Stimulated activated CD4-positive, alpha-beta T cell treated with anti-CD3 and anti-CD28 coated beads, TNF-alpha, amount 100 ng/mL, for 48 hours (primary cell): ENCODE measurements at places on chromosomes 1 and 21.

DNA sequence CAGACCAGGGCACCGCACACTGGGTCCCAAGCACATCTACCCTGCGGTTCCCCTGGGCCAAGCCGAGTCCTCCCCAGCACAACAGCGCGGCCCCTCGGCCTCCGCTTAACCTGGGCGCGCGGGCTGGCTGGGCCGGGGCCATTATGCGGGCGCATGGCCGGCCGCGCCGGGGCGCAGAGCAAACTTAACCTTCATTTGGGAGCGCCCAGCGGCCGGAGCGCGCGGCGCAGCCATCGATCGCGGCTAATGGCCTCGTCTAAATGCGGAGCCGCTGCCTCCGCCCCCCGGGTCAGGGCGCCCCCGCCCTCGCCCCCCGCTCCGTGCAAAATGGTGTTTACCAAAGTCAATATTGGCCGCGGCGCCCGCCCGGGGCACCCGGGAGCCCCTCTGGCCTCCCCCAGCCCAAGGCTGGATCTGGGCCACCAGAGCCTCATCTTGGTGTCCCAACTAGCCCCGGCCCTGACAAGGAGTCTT is 272.1 kb downstream of the TRABD2B start:
- DNase-seq: no peak

DNA sequence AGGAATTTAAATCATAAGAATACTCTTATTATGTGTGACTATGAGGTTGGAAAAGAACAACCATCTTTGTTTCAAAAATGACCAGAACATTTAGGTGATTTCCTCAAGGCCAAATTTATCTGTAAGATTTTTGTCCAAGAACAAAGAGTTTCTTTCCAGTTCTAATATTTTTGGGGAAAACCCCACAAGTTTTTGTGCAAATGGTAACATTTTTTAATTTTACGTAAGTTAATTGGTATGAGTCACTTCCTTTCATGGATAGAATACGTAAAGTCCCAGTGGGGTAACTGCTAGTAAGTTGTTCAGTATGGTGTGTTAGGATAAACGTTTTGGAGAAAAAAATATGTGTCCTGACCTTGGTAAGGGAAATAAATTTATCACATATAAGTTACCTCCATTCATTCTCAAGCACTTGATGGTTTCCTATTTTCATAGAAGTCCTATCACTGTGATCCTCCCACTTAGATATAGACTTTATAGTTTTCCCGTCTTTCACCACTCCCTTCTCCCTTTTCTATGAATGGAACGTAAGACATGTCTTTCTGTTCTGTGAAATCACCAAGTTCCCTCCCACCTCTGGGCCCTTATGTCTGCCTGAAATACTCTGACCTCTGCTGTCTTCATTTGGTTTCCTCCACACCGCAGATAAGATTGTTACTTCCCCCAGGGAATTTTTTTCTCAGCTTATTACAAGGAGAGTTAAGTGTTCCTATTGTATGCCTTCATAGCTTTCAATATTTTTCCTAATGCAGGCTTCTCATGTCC is 34.9 kb upstream of the TSNAX start:
- no peak for DNase-seq

DNA sequence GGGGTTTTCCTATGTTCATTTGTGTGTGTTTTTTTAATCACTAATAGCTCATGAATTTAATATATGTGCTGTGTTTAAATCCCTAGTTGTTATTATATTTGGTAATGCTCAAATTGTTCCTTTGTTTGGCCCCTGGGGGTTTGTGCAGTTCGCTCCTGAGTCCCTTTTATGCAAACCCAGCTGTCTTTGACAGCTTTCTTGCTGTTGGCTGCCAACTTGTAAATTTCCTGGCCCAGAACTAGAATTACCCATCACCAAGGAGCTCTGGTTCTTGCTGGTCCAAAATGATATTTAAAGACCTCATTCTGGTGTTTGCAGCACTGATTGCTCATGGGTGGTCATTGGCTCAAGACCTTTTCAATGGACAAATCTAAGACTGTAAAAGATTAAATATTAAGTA is 39.6 kb upstream of the PGBD5 start:
- DNase-seq: no peak

GRCh38 chr1:22526098-22526497 is 37.2 kb upstream of the EPHA8 start:
- no peak for DNase-seq

- no peak for DNase-seq
Observed at GRCh38 chr1:116855773-116856201, 53.9 kb upstream of the PTGFRN start.

- DNase-seq: no peak
Observed at GRCh38 chr1:198669023-198669698, 30.3 kb downstream of the PTPRC start.

- DNase-seq: no peak
Observed at GRCh38 chr1:207811319-207811718, 59.5 kb downstream of the CD46 start.

DNA sequence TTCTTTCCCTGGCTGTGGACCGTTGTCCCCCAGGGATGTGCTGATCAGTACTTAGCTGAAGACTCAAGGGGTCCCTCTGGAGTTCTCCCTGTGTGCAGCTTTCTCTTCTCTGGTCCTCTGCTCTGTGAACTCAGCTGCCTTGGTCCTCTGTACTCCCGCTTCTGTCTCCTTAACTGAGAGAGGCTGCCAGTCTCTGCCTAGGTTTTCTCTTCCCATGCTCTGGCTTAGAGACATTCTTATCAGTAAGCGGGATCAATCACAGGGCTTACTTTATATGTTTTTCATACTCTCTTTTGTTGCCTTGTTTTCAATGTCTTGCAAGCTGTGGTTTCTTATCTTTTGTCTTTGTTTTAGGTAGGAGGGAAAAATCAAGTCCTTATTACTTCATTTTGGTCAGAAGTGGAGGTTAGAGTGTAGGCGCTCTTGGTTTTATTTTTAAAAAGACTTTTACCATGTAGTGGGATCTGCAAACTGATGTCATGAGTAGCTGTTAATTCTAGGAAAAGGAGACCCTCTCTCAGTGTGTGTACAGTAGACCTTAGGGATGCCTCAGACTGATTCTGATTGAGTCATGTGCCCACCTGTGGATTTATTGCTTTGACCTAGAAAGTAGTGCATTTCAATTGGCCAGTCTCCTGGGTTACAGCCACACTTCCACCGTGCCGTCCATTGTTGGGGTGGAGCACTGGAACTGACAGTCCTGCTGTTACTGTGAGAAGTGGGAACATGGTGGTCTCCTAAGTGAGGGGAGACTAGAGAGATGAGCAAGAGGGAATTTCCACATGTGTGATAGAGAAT is 46.6 kb downstream of the TTC3 start:
- no peak for DNase-seq

DNA sequence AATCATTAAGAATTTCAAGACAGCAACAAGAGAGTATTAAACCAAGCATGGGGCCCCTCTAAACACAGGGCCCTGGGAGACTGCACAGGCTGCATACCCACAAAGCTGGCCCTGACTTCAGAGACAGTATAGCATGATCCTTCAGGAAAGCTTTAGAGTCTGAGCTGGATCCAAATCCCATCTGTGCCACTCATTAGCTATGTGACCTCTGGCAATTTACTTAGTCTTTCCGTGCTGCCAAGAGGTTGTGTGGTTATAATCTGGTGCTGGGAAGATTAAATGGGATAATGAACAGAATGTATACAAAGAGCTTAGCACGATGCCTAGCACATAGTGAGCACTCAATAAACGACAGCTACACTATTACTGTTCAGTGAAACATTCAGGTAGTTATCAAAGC is 4.0 kb downstream of the PHC2 start:
- no peak for DNase-seq

DNA sequence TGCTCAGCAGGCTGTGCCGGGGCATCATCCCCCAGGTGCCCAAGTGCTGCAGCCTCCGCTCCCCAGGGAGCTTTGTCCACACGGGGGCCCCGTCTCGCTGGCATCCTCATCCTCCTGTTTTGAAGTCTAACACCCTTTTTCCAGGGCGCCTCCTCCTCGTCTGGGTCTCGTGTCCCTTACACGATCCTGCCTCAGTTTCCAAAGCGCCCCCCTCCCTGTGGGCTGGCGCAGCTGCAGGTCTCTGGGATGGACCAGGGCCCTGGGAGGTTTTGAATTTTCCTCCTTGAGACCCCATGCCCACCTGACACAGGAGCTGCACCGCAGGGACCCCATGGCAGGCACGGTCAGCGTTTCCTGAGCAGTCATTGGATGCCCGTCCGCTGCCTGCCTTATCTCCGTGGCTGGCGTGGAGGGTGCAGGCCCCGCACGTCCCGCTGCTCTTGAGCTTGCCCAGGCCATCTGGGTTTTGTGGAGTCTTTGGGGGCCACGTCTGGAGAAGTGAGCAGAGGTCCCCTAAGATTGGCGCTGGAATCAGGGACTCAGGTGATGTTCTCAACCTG is 37.4 kb upstream of the DIP2A start:
- DNase-seq: no peak

- DNase-seq: no peak
Observed at GRCh38 chr1:119891386-119891785, 4.9 kb downstream of the ADAM30 start.

DNA sequence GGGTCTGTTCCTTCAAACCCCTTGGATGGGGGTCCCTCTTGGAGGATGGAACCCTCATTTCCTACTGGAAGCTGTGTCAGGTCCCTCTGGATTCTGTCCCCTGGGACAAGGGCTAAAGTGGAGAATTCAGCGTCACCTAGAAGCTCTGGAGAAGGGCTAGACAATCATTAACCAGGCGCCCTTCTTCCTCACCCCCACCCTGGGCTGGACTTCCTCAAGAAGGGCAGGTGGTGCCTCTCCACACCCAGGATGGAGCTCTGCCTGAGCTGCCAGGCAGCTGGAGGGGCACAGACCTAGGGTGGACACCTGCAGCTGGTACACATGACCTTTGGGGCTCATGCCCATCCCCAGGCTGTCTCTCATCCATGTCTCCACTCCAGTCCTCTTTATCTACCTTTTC is 3.6 kb downstream of the CELF3 start:
- no peak for DNase-seq

- DNase-seq: no peak
Observed at GRCh38 chr21:45256912-45257672, 30.6 kb downstream of the POFUT2 start.

DNA sequence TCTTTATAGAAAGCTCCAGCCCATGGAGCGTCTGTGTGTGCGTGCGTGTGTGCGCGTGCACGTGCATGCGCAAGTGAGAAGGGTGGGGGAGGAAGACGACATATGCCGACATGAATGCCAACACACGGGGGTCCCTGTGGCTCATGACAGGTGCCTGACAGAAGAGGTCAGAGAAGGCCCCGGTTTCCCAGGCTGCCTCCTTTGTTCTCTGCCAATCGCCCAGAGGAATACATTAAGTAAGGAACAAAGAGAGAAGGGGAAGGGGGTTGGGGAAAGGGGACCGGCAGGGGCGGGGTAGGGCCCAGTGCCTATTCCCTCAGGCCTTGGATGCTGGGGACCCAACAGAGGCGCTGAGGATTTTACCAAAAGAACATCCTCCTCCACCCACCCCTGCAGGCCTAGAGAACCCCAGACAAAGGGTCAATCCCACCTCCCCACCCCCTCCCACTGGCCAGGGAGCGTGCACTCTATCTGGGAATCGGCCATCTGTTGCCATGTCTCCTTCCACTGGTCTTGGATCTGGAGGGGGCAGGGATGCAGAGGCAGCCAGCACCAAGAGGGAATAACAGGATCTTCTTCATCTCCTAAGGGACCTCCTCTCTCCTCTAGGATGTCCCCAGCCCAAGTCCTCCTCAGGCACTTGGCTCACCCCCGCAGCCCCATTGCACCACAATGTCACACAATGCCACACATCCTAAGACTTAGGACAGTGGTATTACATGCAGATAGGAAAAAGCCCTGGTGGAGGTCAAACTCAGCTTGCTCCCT is 39.4 kb downstream of the PIK3C2B start:
- no peak for DNase-seq

- no peak for DNase-seq
Observed at GRCh38 chr1:53549781-53550180, 90.6 kb downstream of the DMRTB1 start.

DNA sequence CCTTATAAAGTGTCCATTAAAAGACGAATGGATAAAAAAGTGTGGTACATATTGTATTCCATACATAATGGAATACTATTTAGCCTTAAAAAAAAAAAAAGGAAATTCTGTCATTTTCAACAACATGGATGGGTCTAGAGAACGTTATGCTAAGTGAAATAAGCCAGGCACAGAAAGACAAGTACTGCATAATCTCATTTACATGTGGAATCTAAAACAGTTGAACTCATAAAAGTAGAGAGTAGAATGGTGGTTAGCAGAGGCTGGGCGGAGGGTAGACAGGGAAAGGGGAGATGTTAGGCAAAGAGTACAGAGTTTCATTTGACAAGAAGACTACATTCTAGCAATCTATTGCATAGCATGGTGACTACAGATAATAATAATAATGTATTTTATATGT is 2.6 kb downstream of the CTSS start:
- DNase-seq: no peak

DNA sequence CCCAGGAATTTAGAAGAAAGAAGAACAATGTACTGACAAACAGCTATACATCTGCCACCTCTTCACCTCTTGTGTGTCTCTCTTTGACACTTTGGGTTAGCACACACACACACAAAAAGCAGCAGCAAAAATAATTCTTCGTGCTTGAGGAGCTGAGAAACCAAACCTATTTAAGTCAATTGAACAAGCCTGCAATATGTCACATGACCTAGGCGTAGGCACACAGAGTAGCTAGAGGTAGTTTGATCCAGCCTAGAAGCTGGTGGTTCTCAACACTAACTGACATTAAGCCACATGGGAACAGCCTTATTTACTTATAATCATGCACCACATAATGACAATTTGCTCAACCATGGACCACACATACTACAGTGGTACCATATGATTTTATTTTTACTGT is 32.3 kb downstream of the RRAGC start:
- no peak for DNase-seq

- DNase-seq: no peak
Observed at GRCh38 chr1:219358080-219358479, 184.4 kb downstream of the LYPLAL1 start.

DNA sequence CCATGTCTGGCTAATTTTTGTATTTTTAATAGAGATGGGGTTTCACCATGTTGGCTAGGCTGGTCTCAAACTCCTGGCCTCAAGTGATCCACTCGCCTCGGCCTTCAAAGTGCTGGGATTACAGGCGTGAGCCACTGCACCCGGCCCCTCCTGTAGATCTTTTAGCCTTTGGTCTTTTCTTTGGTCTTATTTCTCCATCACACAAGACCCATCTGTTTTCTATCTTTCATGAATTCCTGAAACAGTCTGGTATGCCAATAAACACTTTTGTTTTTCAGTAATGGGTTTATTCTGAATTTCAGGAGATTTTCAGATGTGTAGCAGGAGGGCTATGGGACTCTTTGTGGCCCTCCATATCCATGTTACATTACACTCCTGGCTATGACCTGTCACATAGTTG is 23.2 kb downstream of the ERRFI1 start:
- no peak for DNase-seq

GRCh38 chr1:119686661-119687060 is 25.1 kb upstream of the PHGDH start:
- no peak for DNase-seq

- DNase-seq: no peak
Observed at GRCh38 chr1:43913666-43914360, 19.8 kb upstream of the ARTN start.

GRCh38 chr1:243842978-243843511 is 7.0 kb downstream of the AKT3 start:
- no peak for DNase-seq
